ENCODE measurements at places on chromosomes 7 and 10.

DNA sequence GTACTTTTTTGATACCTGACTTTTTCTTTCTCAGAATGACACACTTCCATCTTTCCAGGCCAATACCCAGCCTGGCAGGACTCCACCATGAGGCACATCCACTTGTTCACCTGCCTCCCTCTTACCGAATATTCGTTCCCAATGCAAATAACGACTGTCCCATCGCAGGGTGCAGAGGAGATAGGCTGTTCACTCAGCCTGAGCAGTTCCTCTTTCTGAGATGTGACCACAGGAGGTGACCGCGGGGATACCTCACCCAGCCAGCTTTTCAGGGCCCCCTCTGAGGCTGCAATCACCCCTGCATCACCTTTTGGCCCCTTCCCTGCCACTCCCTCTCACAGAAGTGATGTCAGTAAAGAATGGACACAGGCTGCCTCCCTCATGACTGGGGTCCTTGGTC lies 28.3 kb downstream of the PTPRN2 start:
- no peak for DNase-seq

- DNase-seq = no peak
Measured at GRCh38 chr10:3319811-3320226, 147.2 kb upstream of the PITRM1 start.

- peak; percentile 93 for DNase-seq
Measured at GRCh38 chr7:1412322-1413261, 46.7 kb downstream of the MICALL2 start.

GRCh38 chr7:55533050-55533728 lies 39.1 kb downstream of the VOPP1 start:
- DNase-seq = peak; percentile 43

DNA sequence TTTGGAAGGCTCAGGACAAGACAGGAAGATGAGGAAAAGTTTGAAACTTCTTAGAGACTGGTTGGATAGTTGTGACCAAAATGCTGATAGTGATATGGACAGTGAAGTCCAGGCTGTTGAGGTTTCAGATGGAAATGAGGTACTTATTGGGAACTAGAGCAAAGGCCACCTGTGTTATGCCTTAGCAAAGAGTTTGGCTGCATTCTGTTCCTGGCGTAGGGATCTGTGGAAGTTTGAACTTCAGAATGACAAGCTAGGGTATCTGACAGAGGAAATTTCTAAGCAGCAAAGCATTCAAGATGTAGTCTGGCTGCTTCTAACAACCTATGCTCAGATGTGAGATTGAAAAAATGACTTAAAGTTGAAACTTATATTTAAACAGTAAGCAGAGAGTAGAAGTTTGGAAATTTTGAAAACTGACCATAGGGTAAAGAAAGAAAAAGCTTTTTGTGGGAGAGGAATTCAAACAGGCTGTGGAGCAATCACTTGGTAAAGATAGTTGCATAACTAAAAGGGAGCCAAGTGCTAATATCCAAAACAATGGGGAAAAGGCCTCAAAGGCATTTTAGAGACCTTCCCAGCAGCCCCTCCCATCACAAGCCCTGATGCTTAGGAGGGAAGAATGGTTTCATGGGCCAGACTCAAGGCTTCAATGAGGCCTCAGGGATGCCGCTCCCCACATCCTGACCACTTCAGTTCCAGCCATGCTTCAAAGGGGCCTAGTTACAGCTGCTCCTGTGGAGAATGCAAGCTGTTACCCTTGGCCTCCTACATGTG lies 415.1 kb downstream of the INHBA start:
- peak; percentile 6 for DNase-seq

- DNase-seq = peak; percentile 95
Measured at GRCh38 chr7:43869867-43870240, 537 bp upstream of the MRPS24 start.

DNA sequence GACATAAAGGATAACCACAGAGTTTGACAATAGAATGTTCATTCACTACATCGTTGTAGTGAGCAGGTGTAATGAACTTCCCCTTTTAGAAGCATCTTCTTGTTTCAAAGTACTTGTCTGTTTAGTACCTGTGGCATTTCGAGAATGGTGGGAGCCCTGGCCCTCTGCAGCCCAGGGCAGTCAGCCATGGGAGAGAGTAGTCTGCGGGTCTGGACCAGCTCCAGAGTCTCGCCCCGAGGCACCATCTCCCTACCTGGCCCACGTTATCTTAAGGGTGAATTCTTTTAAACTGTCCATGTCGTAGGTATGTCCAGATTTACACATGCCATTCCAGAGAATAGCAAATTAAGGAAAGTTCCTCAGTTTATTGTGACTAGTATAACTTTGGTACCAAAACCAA lies 99.7 kb downstream of the BMPR1A start:
- no peak for DNase-seq

GRCh38 chr10:19767876-19768275 lies 48.4 kb upstream of the PLXDC2 start:
- no peak for DNase-seq

DNA sequence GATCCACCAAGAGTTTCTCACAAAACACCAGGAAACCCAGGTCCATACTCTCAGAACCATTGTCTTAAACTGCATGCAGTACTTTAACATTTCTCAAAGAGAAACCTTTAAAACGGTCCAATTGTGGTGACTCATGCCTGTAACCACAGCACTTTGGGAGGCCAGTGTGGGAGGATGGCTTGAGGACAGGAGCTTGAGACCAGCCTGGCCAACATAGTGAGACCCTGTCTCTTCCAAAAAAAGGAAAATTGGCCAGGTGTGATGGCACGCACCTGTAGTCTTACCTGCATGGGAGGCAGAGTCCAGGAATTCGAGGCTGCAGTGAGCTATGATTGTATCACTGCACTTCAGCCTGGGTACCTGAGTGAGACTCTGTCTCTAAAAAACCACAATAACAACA lies 97.5 kb upstream of the OIT3 start:
- DNase-seq = peak; percentile 20

- DNase-seq = no peak
Measured at GRCh38 chr7:74049997-74050798, 22.2 kb downstream of the ELN start.

DNA sequence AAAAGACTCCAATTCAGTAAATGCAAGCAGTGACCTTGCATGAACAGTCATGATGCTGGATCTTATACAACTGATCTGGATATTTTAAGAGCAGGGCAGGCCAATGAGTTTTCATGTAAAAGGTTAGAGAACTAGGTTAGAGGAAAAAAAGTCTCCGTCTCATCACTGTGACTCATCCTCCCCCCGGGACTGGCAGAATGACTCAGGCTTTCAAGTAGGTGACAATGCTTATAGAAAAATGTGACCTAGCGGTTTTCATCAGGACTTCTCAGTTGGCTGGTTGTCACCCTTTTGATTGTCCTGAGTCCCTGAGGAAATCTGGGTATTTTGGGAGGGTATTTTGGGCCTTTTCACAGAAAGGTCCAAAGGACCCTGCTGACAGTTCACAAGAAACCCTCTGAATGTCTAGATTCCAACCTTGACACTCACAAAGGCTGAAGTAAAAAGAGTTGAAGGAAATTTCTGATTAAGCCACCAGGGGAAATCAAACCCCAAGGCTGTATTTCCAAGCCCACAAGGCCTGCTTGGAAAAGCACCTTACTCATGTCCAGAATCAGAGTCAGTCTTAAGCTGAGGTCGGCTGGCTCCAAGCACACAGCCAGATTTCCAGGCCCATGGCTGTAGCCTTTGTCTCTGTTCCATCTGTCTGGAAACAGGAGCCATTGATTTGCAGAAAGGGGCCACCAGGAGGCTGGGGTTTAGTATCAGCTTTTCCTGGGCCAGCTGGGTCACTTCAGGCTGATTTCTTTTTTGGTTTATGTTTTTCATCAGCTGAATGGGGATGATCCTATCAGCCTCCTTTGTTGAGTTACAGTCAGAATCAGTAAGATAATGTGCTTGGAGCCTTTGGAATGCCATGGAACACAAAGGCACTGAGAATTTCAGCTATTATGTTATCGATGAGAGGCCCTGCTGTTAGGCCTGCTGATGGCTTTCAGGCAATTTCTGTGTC lies 226.4 kb upstream of the HABP2 start:
- DNase-seq = peak; percentile 80

DNA sequence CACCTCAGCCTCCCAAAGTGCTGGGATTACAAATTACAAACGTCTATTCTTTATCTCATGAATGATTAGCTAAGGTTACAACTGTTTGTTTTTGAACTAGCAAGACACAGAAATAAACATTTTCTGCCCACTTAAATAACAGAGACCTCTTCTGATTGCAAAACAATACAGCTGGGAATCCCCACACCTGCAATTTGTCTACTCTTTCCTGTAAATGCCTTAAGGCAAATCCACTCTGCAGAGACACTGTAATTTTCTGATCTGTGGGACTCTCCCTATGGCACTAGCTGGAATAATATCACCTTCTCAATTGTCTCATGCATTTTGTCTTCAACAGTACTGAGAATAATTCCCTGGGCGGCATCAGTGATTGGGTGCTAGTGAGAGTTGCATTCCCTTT lies 149.3 kb upstream of the FAM3C start:
- no peak for DNase-seq
